ENCODE measurements at places on chromosomes 13 and 19.

DNA sequence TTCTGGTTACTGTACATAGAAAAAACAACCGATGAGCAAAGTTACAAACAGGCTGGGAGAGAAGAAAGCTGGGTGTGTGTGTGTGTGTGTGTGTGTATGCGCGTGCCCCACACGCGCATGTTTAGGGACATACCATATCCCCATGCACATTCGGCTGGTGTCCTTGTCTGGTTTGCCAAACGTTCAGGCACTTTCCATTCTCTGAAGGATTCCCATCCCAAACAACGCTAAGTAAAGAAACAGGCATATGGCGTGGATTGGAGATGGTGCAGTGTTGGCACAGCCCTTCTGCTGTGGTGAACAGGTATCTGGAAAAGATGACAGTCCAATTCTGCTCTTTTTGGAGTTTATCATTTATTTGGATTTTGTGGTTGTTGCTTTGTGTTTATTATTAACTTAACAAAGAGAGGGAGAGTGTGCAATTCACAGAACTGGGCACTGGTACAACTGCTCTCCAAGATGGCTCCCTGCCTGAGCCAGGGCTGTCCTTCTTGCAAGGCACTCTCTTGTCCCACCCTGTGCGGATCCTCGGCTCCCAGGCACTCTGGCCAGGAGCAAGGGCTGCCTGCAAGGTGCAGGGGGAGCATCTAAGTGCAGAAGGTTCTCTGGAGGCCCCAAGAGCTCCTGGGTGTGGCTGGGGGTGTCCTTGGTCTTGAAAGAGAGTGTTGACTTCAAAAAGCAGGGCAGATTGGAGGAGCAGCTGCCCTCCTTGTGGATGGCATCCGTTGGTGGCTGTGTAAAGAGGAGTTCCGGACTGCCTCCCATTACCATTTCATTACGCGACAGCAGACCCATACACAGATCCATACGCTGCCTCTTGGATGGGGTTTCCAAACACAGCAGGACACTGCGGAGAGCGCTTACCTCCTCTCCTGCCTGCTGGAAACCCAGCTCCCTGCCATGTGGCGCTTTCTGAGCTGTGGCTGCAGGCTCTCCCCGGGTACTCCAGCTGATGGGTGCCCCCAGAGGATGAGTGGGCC, 263.1 kb downstream of the ZNF536 start:
- no peak for DNase-seq

GRCh38 chr13:97136418-97136817, 85.7 kb upstream of the MBNL2 start:
- no peak for DNase-seq

DNA sequence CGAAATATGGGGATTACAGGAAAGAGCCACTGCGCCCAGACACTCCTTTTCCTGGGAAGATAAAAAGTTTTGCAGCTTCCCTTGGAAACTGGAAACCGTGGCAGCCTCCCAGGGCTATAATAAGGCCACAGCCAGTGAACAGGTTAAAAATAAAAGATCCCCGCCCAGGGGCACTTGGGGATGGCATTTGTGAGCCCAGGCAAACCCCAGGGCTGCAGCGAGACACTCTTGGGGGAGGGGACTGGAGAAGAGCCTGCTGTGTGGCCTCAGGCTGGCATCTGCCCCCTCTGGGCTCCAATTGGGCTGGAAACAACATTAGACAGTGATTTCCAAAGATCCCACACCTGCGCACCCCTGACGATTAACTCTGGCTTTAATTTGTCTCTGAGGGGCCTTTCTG, 11.2 kb downstream of the FEM1A start:
- DNase-seq: no peak

GRCh38 chr19:51327066-51328001, 14.6 kb downstream of the VSIG10L start:
- DNase-seq: peak; percentile 57

GRCh38 chr19:44725684-44726083, 22.8 kb upstream of the BCL3 start:
- no peak for DNase-seq

GRCh38 chr19:10408511-10409283, 5.4 kb upstream of the CDC37 start:
- DNase-seq: no peak

Measured in stimulated activated CD8-positive, alpha-beta memory T cell treated with anti-CD3 and anti-CD28 coated beads, Interleukin-2, amount 100 ng/mL, for 48 hours (primary cell).